ENCODE measurements at places on chromosomes 1 and 21.

- no peak for DNase-seq
Observed at GRCh38 chr1:22553104-22553880, 10.0 kb upstream of the EPHA8 start.

DNA sequence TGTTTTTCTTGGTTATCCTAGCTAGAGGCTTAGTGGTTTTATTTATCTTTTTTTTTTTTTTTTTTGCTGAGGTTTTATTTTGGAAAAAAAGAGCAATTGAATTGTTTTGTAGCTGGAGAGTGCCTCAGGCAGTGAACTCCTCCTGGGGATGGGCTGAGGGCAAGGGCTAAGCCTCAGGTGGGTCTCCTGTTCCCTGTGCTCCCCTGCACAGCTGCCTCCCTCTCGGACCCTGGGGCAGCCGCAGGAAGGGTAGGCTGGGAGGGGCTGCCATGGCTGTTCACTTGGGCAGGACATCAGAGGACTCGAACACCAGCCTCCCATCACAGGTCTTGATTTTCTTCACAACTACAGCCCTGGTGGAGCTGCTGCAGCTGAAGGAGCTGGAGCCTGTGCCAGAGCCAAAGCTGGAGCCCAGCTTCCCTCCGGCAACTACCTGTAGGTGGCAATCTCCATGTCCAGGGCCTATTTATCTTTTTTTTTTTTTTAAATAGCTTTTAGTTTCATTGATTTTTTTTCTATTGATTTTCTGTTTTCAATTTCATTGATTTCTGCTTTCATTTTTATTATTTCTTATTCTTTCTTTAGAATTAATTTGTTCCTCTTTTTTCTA lies 28.9 kb downstream of the LEPR start:
- peak; percentile 70 for DNase-seq

GRCh38 chr1:184010788-184011187 lies 26.7 kb downstream of the COLGALT2 start:
- no peak for DNase-seq

DNA sequence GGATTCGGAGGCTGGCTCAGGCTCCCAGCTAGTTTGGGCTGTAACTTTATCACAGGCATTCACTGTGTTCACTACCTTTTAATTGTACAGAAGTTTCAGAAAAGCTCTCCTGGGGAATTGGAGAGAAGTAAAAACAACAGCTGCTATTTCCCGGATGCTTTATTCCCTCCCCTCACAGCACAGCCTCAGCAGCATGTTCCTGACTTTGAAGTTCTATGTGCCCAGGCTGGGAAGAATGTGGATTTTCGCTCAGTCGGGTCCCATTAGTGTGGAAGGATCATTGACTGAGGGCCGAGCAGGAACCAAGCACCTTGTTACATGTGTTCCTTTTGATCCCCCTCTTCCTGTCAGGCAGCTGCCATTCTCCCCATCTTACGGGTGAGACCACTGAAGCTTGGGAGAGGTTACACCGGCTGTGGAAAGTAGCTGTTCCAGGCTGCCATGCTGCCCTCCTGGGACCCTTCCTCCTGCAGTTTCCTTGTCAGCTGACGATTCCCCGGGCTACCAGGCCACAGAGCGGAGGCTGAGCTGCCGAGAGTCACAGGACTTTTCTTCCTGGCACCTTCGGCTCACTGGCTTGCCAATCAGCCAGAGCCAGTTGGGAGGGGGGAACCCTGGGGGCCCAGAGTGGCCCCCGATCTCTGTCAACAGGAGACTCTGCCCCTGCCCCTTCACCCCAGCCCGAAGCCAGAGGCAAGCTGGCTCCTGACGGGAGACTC lies 223.1 kb upstream of the TMEM51 start:
- no peak for DNase-seq

GRCh38 chr1:227944931-227945890 lies 2.5 kb downstream of the WNT9A start:
- peak; percentile 43 for DNase-seq

GRCh38 chr1:53155945-53156344 lies 13.5 kb upstream of the SLC1A7 start:
- DNase-seq, result no peak

GRCh38 chr1:206690516-206690915 lies 5.8 kb downstream of the MAPKAPK2 start:
- no peak for DNase-seq

- no peak for DNase-seq
Observed at GRCh38 chr1:212450331-212450881, 17.7 kb downstream of the NENF start.

- peak; percentile 83 for DNase-seq
Observed at GRCh38 chr1:234512451-234512861, 33.5 kb upstream of the TARBP1 start.

- no peak for DNase-seq
Observed at GRCh38 chr1:43870306-43870705, 63.3 kb upstream of the ARTN start.

DNA sequence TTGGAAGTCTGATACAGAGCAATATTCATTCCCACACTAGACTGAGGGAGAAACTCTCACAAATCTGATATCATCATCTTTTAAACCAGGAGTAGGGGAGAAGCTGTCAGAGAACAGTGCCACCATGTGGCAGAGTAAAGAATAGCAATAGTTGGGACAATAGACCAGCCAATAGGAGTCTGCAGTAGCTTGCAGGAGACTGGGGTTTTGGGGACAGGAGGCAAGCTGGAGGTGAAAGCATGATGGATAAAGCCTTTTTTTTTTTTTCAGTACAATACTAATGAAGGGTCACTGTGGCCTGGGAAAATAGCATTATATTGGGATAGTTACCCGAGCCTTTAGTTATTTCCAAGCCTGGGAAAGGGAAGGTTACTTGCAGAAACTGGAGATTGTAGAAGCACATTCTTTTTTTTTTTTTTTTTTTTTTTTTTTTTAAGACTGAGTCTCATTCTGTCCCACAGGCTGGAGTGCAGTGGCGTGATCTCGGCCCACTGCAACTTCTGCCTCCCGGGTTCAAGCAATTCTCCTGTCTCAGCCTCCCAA lies 120.7 kb downstream of the S1PR1 start:
- DNase-seq, result peak; percentile 88

DNA sequence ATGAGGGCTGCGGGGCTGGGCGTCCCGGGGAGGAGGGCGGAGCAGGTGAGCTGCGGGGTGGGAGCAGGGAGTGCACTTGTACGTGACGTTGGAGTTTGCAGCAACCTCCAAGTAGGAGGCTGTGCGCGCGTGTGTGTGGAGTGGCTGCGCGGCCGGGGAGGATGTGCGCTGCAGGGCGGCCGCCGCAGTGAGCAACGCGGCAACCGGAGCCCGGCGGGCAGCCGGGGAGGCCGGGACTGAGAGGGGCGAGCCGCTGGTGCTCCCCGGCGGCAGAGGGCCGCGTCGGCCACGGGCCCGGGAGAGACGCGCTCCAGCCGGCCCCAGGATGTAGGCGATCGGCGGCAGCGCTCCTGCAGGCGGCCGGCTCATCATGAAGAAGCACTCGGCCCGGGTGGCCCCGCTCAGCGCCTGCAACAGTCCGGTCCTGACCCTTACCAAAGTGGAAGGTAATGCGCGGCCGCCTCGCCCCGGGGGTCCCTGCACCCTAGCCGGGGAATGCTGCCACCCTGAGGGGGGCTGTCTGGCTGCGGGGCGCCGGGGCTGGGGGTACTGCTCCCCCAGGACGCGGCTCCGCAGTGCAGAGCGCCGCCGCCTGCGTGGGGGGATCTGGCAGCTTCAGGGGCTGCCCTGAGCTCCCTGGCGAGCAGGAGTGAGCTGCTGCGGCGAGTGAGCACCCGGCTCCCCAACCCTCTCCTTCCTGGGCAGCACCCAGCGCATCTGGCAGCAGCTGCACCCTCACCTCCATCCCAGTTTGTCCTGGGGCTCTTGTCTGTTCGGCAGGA lies 158.9 kb upstream of the COA6 start:
- peak; percentile 87 for DNase-seq

DNA sequence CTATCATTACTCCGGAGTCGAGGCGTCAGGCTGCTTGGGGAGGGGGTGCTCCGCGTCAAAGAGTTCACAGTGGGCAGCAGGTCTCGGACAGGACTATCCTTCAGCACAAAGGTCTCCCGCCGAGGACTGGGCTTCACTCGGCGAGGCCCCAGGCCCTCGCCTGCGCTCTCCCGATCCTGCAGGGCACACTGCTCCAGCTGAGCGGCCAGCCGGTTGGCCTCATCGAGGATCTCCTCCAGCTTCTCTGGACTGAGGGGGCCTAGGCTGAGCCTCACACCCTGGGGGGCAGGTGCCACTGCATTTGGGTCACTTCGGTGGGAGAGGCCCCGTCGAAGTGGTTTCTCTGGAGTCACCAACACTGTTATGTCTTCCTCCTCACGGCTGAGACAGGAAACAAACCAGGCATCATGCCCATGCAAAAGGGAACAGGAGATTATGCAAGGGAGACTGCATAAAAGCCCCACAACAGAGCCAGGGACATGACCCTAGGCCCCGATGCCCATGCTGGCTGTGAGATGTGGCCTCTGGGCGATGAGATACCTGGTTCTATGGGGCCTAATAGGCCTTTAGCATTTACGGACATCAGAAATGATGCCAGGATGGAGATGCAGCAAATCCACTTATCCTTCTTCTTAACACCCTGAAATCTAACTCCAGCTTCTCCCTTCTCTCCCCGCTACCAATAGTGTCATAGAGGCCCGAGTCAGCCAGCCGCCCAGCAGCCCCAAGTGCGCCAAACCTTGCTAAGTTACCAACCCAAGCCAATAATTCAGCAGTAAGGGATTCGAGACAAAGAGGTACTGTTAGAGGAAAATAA lies 1.1 kb downstream of the PSRC1 start:
- DNase-seq, result no peak

DNA sequence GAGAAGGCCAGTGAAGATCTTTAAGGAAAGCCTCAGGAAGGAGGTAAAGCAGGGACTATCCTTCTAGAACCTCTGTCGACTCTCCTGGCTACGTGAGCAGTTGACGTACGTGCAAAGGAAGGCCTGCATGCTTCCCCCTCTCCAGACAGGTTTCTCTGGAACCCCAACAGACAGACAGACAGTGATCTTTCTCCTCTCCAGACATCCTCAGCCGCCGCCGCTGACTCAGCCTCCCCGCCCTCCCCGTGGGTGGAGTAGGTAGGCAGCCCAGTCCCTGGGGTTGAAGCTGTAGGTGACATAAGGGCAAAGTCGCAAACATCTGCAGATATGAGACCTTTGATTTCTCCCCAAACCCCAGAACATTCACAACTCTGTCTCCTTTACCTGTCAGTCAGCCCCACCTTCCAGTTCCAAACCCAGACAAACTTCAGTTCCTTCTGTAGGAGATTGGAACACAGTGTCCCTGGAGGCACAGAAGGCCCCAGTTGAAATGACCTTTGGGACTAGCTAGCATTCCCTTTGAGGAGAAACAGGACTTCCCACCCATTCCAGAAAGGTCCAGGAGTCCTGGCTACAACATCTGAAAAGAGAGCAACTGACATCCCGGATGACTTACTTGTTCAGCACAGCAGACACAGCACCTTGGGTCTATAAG lies 146.0 kb upstream of the JUN start:
- peak; percentile 29 for DNase-seq

GRCh38 chr1:111736548-111737215 lies 2.5 kb downstream of the INKA2 start:
- DNase-seq, result no peak

Measured in endodermal cell (in vitro differentiated cells).